ENCODE measurements at places on chromosomes 7 and 10. TPM values are rescaled to one million over a fixed set of nuclear protein-coding genes. Genes with fewer than 3 reads are reported as not detected.

Gene AGR3
- total RNA-seq: not detected

Gene WEE2
- not detected for total RNA-seq

Gene PTF1A
- not detected for total RNA-seq

Gene DNAH11
- 0.63 TPM for total RNA-seq

Gene CTNNA3
- not detected for total RNA-seq

Gene WNT16
- 1.2 TPM for total RNA-seq

Gene CCDC146
- total RNA-seq: 0.32 TPM

Gene SEPTIN14
- not detected for total RNA-seq

Gene LIPN
- not detected for total RNA-seq

Gene RAPGEF5
- total RNA-seq: 0.25 TPM

Gene DHX32
- total RNA-seq: 35.6 TPM

Gene MMS19
- total RNA-seq: 50.9 TPM

Gene CHAT
- total RNA-seq: not detected

Gene ZNF804B
- not detected for total RNA-seq

Gene BTBD16
- 0.46 TPM for total RNA-seq

Gene ZNF467
- 1.3 TPM for total RNA-seq

Gene SMO
- 14.3 TPM for total RNA-seq

Gene FEZF1
- total RNA-seq: not detected

Gene ANKRD1
- 43.9 TPM for total RNA-seq

Gene AOAH
- 0.15 TPM for total RNA-seq
